ENCODE measurements at places on chromosomes 6 and 20. TPM values are rescaled to one million over a fixed set of nuclear protein-coding genes. Genes with fewer than 3 reads are reported as not detected.

The CDH4 gene
- polyA plus RNA-seq = not detected

The HLA-DQB2 gene
- 1.7 TPM for polyA plus RNA-seq

The MLN gene
- polyA plus RNA-seq = not detected

- H3K36me3 ChIP-seq = no peaks in the 10 kb centered on the region
- H3K27ac ChIP-seq = no peak overlapping the region
- no peaks in the 10 kb centered on the region for H3K27me3 ChIP-seq
- no peak overlapping the region for H3K4me3 ChIP-seq
- H3K4me1 ChIP-seq = no peaks in the 10 kb centered on the region
- peak; percentile 22 for DNase-seq
Observed at GRCh38 chr6:130035211-130035610, 16.8 kb downstream of the L3MBTL3 start.

GRCh38 chr20:63005862-63006539 is 763 bp downstream of the BHLHE23 start:
- H3K4me1 ChIP-seq = no peaks in the 10 kb centered on the region
- no peak overlapping the region for H3K4me3 ChIP-seq
- no peak for DNase-seq
- peaks cover 51% of the 10 kb centered on the region for H3K27me3 ChIP-seq
- H3K36me3 ChIP-seq = no peaks in the 10 kb centered on the region

- peaks cover 3% of the 10 kb centered on the region for H3K27me3 ChIP-seq
- H3K4me1 ChIP-seq = no peaks in the 10 kb centered on the region
- H3K4me3 ChIP-seq = no peak overlapping the region
- no peaks in the 10 kb centered on the region for H3K36me3 ChIP-seq
- no peak overlapping the region for H3K27ac ChIP-seq
Observed at GRCh38 chr20:49344975-49345374, 67.1 kb upstream of the ZNFX1 start.

GRCh38 chr6:111866857-111867256 is 6.4 kb downstream of the FYN start:
- no peaks in the 10 kb centered on the region for H3K4me1 ChIP-seq
- H3K4me3 ChIP-seq = no peak overlapping the region
- no peaks in the 10 kb centered on the region for H3K36me3 ChIP-seq
- H3K27me3 ChIP-seq = no peaks in the 10 kb centered on the region
- no peak for DNase-seq
- H3K27ac ChIP-seq = no peak overlapping the region

- no peaks in the 10 kb centered on the region for H3K27me3 ChIP-seq
- no peak for DNase-seq
- no peak overlapping the region for H3K27ac ChIP-seq
- no peak overlapping the region for H3K4me3 ChIP-seq
- no peaks in the 10 kb centered on the region for H3K4me1 ChIP-seq
Observed at GRCh38 chr20:4090756-4091489, 75.6 kb upstream of the RNF24 start.

DNA sequence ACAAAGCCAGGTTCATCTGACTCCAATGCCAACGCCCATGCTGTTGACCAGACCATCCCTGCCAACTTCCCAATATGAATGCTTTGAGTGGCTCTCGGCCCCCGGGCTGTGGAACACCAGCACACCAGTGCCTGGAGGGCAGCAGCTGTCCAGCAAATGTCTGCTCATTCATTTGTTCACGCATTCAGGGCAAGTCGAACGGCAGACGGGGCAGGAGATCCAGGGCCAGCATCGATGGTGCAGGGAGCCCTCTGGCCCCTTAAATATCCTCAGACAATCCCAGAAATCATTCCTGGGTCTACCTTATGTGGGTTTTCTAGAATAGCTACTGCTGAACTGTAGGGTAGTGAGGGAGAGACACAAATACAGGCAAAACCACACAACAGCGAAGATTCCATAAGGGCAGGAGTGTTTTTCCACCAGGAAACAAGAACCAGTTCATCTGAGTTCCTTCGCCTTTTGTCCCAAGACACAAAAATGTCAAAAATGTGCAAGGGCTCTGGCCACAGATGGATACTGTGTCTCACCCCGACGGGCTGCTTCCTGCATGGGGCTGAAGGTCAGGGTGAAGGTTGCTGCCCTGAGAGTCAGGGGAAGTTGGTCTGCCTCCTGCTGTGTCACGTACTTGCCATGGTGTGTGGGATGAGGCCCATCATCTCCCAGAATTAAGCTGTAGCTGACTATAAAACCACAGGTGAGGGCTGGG is 15.5 kb downstream of the RIPOR3 start:
- H3K4me1 ChIP-seq = peaks cover 56% of the 10 kb centered on the region
- H3K27me3 ChIP-seq = no peaks in the 10 kb centered on the region
- peak overlapping the region; percentile 83 for H3K27ac ChIP-seq
- H3K4me3 ChIP-seq = no peak overlapping the region
- no peaks in the 10 kb centered on the region for H3K36me3 ChIP-seq
- no peak for DNase-seq

GRCh38 chr6:147037881-147038280 is 166.3 kb upstream of the STXBP5 start:
- no peaks in the 10 kb centered on the region for H3K27me3 ChIP-seq
- H3K4me3 ChIP-seq = no peak overlapping the region
- no peak overlapping the region for H3K27ac ChIP-seq
- DNase-seq = no peak
- no peaks in the 10 kb centered on the region for H3K4me1 ChIP-seq

DNA sequence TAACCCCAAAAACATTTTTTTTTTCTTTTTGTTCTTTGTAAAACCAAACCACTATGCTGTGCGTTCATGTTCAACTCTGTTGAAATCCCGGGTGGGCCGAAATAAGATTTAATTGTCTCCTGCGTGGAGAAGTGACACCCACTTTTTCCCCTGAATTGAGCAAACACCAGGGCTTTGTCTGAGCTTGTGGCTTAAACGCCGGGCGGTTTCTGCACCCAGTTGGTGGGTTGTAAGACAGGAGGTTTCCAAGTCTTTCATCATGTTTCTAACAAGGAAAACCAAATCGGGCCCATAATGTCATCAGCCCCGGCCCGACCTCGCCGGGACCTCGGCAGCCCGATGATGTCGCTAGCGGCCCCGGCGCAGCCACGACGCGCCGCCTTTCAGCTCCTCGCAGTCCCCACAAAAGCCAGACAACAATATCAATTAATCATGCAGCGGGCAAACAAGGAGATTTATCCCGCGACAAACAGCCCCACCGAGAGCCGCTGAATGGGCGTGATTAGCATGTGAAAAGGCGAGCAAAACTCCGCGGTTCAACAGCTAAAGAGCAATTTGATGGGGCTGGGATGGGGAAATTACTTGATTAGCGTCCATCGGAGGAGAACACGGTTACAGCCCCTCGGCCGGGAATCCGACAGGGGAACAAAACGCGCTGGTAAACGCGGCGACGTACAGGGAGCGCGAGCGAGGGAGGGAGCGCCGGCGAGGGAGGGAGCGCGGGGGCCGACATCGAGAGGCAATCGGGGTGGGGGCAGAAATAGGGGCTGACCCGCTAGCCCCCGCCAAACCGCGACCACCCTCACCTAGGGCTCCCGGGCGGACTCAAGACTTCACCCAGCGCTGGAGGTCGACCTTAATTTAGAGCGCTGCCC is 5.3 kb downstream of the LINC00237 start:
- H3K4me3 ChIP-seq = no peak overlapping the region
- no peak overlapping the region for H3K27ac ChIP-seq
- no peaks in the 10 kb centered on the region for H3K36me3 ChIP-seq
- DNase-seq = peak; percentile 43
- peaks cover 62% of the 10 kb centered on the region for H3K27me3 ChIP-seq

DNA sequence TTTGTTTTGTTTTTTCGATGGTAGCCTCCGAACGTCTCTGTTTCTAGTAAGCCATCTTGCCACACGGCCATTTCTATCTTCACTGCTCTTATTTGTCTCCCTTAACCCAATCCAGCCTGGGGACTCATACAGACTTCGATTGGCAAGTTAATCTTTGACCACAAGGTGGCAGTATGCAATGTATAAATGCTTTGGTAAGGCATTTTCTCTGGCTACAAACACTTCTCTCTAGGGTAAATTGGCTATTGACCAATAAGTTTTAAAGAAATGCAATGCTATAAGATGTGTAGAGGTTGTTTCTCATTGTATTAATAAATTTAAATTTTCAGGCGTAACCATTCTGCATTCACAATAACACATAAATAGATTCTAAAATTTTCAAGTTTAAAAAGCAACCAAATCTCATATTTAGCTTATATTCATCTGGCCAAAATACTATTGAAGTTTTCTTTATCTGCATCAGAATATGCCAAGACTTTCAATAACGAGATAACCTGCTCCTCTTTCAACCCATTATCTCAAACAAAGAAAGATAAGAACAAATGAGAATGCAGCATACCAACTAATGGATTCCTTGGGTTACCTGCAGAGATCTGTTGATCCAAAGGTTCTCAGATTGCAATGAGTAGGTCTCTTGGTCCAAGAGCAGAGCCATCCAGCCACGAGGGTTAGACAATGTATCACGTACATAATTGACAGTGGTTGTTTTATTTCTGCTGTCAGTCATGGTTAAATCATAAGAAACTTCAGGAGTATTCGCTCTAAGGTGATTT is 231.9 kb downstream of the PKHD1 start:
- no peak overlapping the region for H3K4me3 ChIP-seq
- no peaks in the 10 kb centered on the region for H3K4me1 ChIP-seq
- peak; percentile 28 for DNase-seq
- no peak overlapping the region for H3K27ac ChIP-seq
- peaks cover 3% of the 10 kb centered on the region for H3K36me3 ChIP-seq
- H3K27me3 ChIP-seq = no peaks in the 10 kb centered on the region

DNA sequence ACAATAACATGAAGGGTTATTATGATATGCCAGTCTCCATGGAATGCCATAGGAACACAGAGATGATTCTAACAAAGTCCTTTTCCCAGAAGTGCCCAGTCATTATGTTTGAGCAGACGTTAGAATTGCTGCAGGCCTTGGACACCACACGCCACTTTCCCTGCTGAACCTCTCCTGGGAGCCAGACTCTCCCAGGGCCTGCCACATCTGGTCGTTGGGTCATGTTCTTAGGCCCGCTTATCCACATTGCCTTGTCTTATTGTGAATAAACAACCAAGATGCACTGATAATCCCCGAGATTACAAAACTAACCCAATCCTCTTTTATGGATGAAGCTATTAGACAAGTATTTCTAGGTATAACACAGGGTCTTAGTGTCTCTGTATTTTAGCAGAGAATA is 276.5 kb upstream of the CITED2 start:
- H3K27ac ChIP-seq = no peak overlapping the region
- no peak for DNase-seq
- H3K4me1 ChIP-seq = no peaks in the 10 kb centered on the region
- no peak overlapping the region for H3K4me3 ChIP-seq
- H3K27me3 ChIP-seq = no peaks in the 10 kb centered on the region

DNA sequence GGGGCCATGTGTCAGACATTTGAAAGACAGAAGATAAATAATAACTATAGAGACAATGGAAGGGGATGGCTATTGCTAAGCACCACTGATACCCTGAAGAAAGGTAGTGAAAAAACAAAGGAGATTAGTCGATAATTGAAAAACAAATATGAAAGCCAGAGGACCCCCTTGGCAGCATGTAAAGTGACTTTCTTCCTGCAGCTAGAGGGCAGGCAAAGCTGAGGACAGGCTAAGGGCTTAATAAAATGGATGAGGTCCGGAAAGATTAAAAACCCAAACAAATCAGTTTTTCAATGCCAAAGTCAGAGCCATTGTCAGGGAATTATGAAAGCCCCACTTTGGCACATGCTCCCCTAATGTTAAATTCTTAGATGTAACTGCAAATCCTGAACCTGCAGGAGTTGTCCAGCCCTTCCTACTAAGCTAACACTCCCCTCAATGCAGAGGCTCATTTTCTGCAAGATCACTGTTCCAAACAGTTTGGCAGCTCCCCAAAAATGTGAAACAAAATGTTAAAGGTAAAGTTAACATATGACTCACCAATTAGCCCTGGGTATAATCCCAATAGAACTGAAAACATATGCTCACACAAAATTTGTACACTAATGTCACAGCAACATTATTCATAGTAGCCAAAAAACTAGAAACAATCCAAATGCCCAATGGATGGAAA is 1177.9 kb downstream of the GRIK2 start:
- no peaks in the 10 kb centered on the region for H3K4me1 ChIP-seq
- no peak overlapping the region for H3K4me3 ChIP-seq
- no peak overlapping the region for H3K27ac ChIP-seq
- H3K27me3 ChIP-seq = no peaks in the 10 kb centered on the region

GRCh38 chr6:34961574-34961973 is 72.5 kb downstream of the ANKS1A start:
- no peak overlapping the region for H3K27ac ChIP-seq
- no peaks in the 10 kb centered on the region for H3K4me1 ChIP-seq
- H3K36me3 ChIP-seq = no peaks in the 10 kb centered on the region
- no peak for DNase-seq

DNA sequence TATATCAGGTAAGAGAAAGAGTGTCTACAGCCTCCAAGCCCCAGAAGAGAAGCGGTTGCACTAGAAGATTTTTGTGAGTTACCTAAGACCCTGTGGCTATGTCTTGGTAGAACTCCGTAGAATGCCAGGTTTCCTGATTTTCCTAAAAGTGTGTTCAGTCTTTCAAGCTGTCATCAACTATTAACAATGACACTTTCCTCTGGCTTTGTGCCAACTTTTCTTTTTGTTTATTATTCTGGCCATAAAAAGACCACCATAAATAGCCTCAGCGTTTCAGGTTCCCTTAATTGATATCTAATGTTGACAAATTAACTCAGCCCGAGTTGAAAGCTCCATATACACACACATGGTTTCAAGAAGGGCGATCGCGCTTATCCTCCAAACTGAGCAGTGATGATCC is 1.2 kb downstream of the PAK5 start:
- no peaks in the 10 kb centered on the region for H3K36me3 ChIP-seq
- H3K4me3 ChIP-seq = peak overlapping the region; percentile 53
- peaks cover 2% of the 10 kb centered on the region for H3K27me3 ChIP-seq
- DNase-seq = no peak
- H3K4me1 ChIP-seq = no peaks in the 10 kb centered on the region

DNA sequence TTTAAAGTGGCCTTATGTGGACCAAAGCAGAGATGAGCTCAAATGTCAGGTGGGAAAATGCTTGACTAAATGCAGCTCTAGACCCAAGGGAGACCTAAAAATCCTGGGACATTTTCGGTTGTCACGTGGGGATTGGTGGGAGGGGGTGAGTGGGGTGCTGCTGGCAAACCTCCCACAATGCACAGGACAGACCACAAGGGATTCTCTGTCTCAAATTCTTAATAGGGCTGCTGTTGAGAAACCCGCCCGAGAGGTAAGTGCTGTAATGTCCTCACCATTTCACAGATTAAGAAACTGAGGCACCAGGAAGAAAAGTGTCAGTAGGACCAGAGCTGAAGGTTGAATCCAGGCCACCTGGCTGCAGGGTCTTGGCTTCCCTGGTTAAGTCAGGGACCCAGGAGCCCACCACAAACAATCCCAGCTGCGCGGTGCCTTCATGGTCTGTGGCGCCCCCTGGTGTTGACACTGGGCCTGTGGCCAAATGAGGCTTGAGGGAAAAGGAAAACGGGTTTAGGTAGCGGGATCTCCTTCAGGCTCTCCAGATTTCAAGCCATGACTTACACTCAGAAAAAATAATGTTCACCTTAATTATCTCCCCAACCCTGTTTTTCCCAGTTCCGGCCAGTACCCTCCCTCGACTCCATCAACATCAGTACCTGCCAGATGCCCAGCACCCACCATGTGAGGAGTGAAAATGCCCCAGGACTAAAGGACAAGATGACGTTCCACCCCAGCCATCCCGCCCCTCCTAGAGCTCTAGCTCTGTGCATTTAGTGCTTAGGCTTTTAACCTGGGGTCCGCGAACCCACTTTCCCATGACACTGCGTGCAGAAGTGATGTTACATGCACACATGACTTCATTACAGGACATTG is 7.2 kb downstream of the HLA-G start:
- no peak overlapping the region for H3K4me3 ChIP-seq
- no peak overlapping the region for H3K27ac ChIP-seq

GRCh38 chr6:125267806-125268523 is 33.8 kb downstream of the HDDC2 start:
- no peak overlapping the region for H3K27ac ChIP-seq
- H3K4me1 ChIP-seq = no peaks in the 10 kb centered on the region
- no peaks in the 10 kb centered on the region for H3K27me3 ChIP-seq

Data from kidney (tissue), 22 donors.